ENCODE measurements at places on chromosomes 12 and 14.

- no peaks in the 10 kb centered on the region for H3K27me3 ChIP-seq
- H3K4me1 ChIP-seq = no peaks in the 10 kb centered on the region
- no peak overlapping the region for H3K4me3 ChIP-seq
- H3K36me3 ChIP-seq = no peaks in the 10 kb centered on the region
These were observed 1.1 kb upstream of the TRAF3 start for GRCh38 chr14:102775855-102776760.

GRCh38 chr12:63870838-63871237 lies 26.3 kb downstream of the SRGAP1 start:
- H3K4me1 ChIP-seq = no peaks in the 10 kb centered on the region
- DNase-seq = no peak
- H3K27me3 ChIP-seq = no peaks in the 10 kb centered on the region
- no peaks in the 10 kb centered on the region for H3K36me3 ChIP-seq

GRCh38 chr12:211639-212414 lies 2.1 kb downstream of the SLC6A12 start:
- no peak overlapping the region for H3K4me3 ChIP-seq
- no peak overlapping the region for H3K27ac ChIP-seq
- no peak for DNase-seq
- H3K36me3 ChIP-seq = no peaks in the 10 kb centered on the region
- no peaks in the 10 kb centered on the region for H3K4me1 ChIP-seq
- no peaks in the 10 kb centered on the region for H3K27me3 ChIP-seq

DNA sequence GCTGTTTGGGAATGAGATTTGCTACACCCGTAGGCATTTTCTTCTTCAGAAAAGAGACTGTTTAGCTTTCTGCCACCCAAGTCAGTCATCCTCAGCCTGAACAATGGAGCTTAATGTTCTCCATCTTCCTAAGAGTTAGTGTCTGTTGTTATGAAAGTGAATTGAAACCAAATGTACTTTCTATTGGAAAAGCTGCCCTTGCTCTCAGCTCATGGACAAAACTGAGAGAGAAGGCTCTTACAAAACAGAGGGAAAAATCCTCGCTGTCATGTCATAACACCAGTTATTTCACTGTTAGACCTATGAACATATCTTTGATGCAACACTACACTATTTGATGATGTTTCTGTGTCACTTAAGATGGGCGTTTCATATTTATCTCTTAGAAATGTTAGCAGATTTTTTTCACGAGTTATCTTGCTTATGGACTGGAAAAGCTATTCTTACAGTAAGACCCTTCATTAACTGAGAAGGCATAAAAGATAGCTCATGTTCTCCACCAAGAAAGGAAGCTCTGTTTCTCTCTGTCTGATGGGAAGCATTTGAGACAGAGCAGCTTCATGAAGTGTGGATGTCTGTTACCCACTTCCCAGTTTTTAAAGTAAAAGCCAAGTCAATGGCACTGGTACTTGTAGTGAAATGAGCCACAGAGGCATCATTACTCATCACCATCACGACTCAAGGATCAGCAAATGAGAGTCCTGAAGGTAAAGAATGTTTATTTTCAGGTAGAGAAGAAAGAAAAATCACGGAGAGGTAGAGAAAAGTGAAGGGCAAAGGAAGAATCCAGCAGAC lies 483.9 kb downstream of the ZFP36L1 start:
- no peak overlapping the region for H3K4me3 ChIP-seq
- H3K4me1 ChIP-seq = peaks cover 22% of the 10 kb centered on the region

- no peaks in the 10 kb centered on the region for H3K36me3 ChIP-seq
- H3K4me1 ChIP-seq = no peaks in the 10 kb centered on the region
- H3K27ac ChIP-seq = no peak overlapping the region
- no peaks in the 10 kb centered on the region for H3K27me3 ChIP-seq
- DNase-seq = no peak
These were observed 822.9 kb downstream of the VRK1 start for GRCh38 chr14:97620066-97620465.

DNA sequence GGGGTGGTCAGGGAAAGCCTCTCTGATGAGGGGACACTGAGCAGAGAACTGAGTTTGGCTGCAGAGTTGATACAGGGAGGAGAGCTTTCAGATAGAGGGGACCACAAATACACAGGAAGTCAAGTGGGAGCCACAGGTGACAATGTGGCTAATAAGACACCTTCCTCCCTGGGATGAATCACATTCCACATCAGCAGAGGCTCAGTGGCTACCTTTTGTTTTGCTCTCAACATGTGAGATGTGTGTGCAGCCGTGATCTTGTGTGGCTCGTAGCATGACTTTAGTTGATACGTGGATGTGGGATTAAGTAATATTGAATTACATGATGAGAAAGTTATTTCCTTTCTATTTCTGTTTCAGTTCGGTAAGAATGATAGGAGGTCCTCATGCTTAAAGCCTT lies 7.5 kb downstream of the CRADD start:
- no peak overlapping the region for H3K4me3 ChIP-seq
- H3K27me3 ChIP-seq = no peaks in the 10 kb centered on the region
- peaks cover 3% of the 10 kb centered on the region for H3K4me1 ChIP-seq
- no peaks in the 10 kb centered on the region for H3K36me3 ChIP-seq

DNA sequence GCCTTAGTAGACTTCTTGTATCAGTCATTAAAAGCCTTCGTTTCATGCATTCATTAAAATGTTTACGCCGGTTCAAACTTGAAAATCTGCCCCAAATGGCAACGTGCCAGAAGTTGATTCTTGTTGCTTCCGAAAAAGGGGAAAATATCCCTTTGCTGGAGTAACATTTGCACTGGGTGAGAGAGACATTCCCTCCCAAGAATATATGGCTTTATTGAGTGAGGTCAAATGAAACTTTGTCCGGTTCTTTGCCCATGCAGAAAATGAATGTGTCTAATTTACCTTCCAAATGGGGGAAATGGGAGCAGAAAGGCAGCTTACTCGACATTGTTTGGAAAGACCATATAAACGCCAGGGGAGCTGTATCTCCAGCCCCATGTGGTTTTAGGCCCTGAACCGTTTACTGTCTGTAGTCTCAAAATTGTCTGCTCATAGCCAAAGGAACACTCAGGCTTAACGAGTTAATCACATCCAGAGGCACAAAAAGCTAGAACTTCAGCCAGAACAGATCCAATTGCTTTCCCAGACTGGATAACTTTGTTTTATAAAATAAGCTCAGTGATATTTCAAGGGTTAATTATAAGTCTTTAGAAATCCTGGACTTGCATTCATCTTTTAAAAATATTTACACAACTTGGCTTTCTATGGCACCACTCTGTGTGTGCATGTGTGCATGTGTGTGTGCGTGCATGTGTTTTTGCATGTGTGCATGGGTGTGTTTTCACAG lies 2.9 kb upstream of the EMP1 start:
- no peaks in the 10 kb centered on the region for H3K36me3 ChIP-seq
- no peak for DNase-seq
- H3K27ac ChIP-seq = no peak overlapping the region
- no peaks in the 10 kb centered on the region for H3K27me3 ChIP-seq

DNA sequence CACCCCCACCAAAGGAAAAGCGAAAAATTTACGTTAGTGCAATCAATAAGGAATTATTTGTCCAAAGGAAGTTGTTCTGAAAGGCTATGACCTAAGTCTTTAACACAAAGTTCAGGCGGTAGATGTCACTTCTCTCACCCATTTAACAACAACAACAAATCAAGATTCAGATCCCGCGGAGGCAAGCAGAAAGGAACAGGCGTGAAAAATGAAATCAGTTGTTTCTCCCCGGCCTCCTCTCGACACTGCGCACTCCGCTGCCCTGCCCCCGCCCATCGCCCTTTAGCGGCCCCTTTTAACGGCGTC lies 1.4 kb downstream of the DENND5B start:
- no peaks in the 10 kb centered on the region for H3K36me3 ChIP-seq
- no peaks in the 10 kb centered on the region for H3K27me3 ChIP-seq
- no peak for DNase-seq
- no peaks in the 10 kb centered on the region for H3K4me1 ChIP-seq
- peak overlapping the region; percentile 95 for H3K4me3 ChIP-seq
- peak overlapping the region; percentile 96 for H3K27ac ChIP-seq
